ENCODE measurements at places on chromosomes 2 and 18.

DNA sequence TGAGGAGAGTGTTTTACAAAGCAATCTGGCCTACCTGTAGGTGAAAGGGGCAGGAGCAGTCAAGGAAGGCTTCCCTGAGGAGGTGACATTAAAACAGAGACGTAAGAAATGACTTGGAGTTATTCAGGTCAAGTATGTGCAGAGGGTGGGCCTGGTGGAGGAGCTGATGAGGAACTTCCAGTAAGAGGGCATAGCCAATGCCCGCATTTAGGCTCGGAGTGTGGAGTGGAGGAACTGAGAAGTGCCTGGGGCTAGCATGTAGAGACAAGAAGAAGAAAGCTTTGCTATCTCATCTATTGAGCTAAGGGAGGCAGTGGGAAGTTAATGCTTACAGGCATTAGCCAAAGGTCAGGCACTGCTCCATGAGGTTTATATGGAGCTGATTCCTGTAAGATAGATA lies 312.2 kb downstream of the ZNF521 start:
- DNase-seq = no peak

DNA sequence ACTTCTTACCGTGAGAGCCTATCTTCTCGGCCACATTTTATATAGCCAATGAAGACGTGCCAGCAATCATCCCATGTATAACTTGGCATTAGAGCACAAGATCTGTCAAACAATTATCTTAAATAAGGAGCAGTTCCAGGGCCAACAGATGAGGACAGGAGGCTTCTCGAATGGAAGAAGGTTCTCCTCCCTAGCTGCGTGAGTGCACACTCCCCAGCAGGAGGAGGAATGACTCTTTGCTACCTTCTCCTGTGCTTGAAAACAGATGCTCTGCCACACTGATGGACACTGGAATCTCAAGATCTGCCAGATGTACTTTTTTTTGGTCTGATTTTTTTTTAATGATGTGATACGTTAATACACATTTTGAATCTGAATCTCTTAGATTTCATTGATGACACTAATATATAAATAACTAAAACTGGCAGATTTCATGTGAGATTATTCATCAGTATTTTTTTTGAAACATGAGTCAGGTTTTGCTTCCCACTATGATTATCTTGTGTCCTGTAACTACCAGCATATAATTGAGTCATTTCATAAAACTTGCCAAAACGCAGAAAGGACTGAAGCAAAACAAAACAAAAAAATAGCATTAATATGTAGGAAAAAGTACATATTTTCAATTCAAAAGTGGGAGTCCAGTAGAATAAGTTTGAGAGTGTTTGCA lies 626 bp upstream of the VIT start:
- DNase-seq = no peak

DNA sequence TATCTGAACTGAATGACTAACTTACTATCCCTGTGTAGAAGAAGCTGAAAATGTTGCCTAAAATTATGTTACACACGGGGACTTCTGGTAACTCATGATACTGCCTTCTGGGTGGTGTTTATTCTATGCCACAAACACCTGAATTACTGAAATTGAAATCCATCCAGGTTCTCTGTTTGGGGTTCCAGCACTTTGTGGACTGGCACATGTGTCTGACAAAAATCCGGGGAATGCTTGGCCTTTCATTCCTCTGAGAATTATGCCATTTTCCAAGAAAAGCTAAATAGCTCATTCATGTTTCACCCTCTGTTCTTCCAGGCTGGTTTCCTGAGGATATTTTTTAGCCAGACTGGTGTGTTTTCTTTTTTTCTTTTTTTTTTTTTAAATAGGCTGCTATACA lies 59.5 kb upstream of the POU3F3 start:
- DNase-seq = no peak

DNA sequence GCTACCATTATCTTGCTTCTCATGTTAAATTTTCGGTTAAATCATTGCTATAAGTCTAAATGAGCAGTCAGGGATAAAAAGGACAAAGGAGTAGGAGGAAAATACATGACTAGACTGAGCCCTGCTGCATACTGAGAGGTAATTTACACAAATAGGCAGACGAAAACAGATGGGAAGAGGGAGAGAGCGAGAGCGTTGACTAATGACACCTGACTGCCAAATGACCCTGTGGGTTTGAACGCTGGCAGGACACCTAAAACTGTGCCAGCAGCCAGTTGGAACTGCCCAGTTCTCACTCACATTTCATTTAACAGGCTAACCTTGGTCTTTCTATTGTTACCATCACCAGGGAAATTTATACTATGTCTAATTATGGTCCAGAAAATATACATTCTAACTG lies 978.2 kb downstream of the CPS1 start:
- no peak for DNase-seq

DNA sequence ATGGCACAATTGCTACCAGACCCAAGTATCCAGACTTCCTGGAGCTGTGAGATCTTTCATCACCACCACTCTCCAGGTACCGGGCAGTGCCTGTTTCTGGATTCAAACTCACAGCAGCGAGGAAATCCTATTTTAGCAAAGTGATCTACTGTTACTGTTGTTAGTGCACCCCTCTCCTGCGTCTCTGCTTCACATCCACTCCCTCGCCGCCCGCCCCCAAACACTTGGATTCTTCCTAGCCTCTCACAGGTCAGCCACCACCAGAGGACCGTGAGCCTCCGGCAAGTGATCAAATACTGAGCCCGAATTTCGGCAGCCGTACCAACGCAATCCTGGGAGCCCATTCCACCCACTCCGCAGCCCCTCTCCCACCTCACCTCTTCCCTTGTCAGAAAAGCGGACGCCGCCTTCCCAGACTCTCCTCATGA lies 519 bp downstream of the METTL4 start:
- DNase-seq = peak; percentile 30

DNA sequence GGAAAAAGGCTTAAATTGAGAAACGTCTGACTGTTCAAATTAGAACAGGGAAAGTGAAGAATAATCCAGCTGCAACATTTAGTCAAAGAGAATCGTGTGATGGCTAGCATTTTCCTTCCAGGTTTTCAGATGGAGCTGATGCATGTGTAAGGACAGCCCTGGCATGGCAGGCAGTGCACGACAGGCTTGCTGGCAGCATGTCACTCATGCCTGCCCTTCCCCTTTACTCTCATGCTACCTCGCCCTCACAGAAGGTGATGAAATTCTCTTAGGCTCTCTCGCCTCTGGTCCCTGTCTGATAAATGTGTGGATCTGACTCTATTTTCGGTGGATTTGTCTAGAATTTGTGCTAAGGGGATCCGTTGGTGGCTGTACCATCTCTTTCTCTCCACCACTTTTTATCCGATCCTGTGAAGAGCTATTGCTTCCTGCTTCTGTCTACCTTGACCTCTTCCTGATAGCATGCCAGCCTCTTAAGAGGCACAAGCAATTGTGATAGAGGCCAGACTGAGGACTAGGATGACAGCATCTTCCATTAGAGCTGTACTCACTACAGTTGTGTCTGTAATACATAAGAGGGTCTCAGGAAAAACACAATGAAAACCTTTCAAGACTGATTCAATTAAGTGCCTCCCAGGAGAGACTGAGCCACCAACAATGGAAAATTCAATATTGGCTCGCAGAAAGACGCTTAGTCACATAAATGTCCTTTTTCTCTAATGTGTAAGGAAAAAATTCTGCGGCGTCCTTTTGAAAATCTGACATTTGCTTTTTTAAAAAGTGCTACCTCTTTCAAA lies 65.6 kb upstream of the NOSTRIN start:
- no peak for DNase-seq

DNA sequence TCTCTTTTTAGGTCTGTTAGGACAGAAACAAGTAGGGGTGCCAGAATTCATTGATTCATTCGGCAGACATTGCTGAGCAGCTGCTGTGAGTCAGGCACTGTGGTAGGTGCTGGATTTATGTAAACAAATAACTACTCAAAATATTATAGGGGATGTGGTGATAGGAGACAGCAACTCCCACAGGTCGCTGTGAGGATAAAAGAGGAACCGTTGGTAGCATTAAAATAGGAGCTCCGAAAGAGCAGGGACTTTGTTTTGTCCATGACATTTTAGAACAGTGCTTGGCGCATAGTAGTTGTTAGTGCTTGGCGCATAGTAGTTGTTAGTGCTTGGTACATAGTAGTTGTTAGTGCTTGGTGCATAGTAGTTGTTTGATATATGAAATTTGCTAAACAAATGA lies 29.2 kb downstream of the ATP6V1C2 start:
- no peak for DNase-seq

DNA sequence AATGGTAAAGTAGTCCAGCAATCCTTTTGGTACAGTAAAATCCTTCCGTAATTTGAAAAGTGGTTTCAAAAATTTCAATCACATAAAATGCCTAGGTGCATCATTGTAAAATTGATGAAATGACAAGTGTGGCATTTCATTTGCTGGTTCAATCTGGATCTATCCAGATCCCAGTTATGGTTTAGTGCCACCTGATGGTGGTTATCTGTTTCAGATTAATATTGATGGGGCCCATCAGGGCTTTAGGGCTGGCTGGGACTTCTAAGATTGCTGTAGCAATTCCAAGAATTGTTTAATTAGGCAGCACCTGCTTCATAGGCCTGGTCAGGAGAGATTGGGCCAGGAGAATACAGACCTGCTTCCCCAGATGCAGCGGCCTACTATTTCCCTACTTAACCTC lies 55.5 kb upstream of the PIK3C3 start:
- DNase-seq = no peak

GRCh38 chr2:230564805-230565779 lies 147.6 kb upstream of the CAB39 start:
- DNase-seq = no peak

DNA sequence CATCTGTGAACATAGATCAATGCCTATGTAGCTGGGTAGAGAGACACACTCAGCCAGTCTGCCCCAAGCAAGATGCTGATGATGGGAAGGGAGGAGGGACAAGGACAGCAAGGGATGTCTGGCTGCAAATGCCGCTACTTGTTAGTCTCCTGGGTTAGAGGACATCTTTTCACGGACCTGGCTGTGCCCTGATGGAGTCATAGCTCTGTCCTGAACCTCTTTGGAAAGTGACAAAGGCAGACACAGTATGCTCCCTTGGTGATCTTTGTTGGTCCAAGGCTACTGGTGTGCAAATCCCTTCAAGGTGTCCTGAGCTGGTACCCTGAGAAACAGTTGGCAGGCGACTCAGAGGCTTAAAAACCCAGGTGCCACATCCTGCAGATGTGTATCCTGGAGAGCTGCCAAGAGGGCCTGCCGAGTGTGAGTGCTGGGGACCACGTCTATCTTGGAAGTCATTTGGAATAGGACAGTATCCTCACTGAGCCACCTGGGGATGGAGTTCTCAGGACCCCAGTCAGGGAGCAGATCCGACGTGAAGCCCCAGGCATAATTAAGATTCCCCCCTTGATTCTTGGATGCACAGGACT lies 10.8 kb downstream of the FOSL2 start:
- no peak for DNase-seq
